Urinary bladder (tissue), 4 donors: ENCODE measurements at places on chromosomes 12 and 14. TPM values are rescaled to one million over a fixed set of nuclear protein-coding genes. Genes with fewer than 3 reads are reported as not detected.

CKAP4 gene
- polyA plus RNA-seq: 40.8 TPM

VDR gene
- 3.7 TPM for polyA plus RNA-seq

SLC15A4 gene
- polyA plus RNA-seq: 20.5 TPM

COA8 gene
- polyA plus RNA-seq: 52.4 TPM

LRRK2 gene
- polyA plus RNA-seq: 9.7 TPM

DNM1L gene
- polyA plus RNA-seq: 39.0 TPM

TC2N gene
- 9.8 TPM for polyA plus RNA-seq

SLC6A12 gene
- 1.5 TPM for polyA plus RNA-seq

C12orf50 gene
- 0.06 TPM for polyA plus RNA-seq

TRIM9 gene
- 0.70 TPM for polyA plus RNA-seq

DDN gene
- polyA plus RNA-seq: not detected

EIF2S3B gene
- 1.6 TPM for polyA plus RNA-seq

TM7SF3 gene
- 34.8 TPM for polyA plus RNA-seq

INSM2 gene
- polyA plus RNA-seq: not detected

PKP2 gene
- 1.4 TPM for polyA plus RNA-seq

MYF6 gene
- polyA plus RNA-seq: not detected

PSMD9 gene
- polyA plus RNA-seq: 115 TPM

LUM gene
- polyA plus RNA-seq: 745 TPM

SERPINA12 gene
- not detected for polyA plus RNA-seq

ENDOU gene
- 1.4 TPM for polyA plus RNA-seq

C1QL4 gene
- polyA plus RNA-seq: not detected

LRRC43 gene
- polyA plus RNA-seq: 0.13 TPM

SLC39A2 gene
- 0.47 TPM for polyA plus RNA-seq

HHIPL1 gene
- 2.1 TPM for polyA plus RNA-seq

SLCO1B1 gene
- polyA plus RNA-seq: 0.05 TPM

ACOT6 gene
- not detected for polyA plus RNA-seq

TPH2 gene
- not detected for polyA plus RNA-seq

HOXC9 gene
- polyA plus RNA-seq: 0.73 TPM

HAL gene
- polyA plus RNA-seq: 0.14 TPM

TMPRSS12 gene
- polyA plus RNA-seq: not detected

NRL gene
- polyA plus RNA-seq: 2.9 TPM

KRT86 gene
- polyA plus RNA-seq: 0.15 TPM

MYL2 gene
- not detected for polyA plus RNA-seq

KNTC1 gene
- 4.4 TPM for polyA plus RNA-seq

GLIPR1 gene
- 21.8 TPM for polyA plus RNA-seq

KRT72 gene
- polyA plus RNA-seq: not detected

AREL1 gene
- polyA plus RNA-seq: 9.2 TPM

EXD2 gene
- 17.1 TPM for polyA plus RNA-seq

KLHL33 gene
- 0.42 TPM for polyA plus RNA-seq

ERG28 gene
- polyA plus RNA-seq: 14.4 TPM

FGD6 gene
- polyA plus RNA-seq: 3.7 TPM

CLECL1 gene
- 0.37 TPM for polyA plus RNA-seq

SELPLG gene
- polyA plus RNA-seq: 9.4 TPM

KITLG gene
- 25.3 TPM for polyA plus RNA-seq

LRRC10 gene
- polyA plus RNA-seq: not detected

TSPAN19 gene
- not detected for polyA plus RNA-seq

BBOF1 gene
- 7.5 TPM for polyA plus RNA-seq

CD69 gene
- 7.4 TPM for polyA plus RNA-seq
